T-helper 9 cell (primary cell): ENCODE measurements at places on chromosomes 12 and 14.
A peak's percentile ranks its signal among the peaks of the same experiment; 100 is the strongest.

GRCh38 chr12:115763376-115763775, 514.1 kb downstream of the MED13L start:
- no peak for DNase-seq

GRCh38 chr12:104108755-104109445, 29.1 kb downstream of the NFYB start:
- peak; percentile 77 for DNase-seq

- no peak for DNase-seq
Observed at GRCh38 chr12:4951083-4951482, 41.4 kb downstream of the KCNA1 start.

DNA sequence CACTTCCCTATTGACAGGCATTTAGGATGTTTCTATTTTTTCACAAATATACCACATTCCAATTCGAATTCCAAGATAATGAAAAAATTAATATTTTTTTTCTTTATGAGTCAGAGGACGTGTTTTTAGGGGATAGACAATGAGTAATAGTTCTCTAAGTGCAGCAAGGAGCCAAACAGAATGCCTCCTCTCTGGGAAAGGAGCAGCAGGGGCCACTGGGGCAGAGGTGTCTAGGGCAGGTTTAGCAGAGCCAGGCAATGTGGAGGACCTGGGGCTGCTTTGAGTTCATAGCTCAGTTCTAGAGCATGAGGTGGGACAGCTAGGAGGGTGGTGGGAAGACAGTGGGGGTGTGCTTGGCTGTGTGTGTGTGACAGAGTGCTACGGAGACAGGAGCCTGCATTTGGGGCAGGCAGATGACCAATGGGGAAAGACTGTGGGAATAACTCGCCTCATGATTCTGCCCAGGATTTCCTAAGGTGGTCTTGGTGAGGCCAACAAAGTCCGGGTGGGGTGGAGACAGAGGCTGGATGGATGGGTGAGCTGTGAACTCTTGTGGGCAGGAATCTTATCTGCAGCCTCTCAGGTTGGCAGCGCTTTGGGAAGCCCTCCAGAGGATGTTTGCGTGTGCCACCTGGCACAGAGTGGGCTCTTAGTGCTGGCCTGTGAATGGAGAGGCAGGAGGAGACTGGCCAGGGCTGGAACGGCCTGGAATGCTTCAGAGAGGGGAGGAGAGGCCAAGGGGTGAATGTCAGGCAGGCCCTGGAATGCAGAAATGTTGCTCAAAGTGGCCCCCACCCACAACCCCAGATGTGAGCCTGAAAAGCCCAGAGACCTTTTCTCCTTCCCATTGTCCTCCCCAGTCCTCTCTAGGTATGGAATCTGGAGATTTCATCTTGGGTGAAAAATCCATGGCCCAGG, 2.4 kb upstream of the KRT7 start:
- no peak for DNase-seq

DNA sequence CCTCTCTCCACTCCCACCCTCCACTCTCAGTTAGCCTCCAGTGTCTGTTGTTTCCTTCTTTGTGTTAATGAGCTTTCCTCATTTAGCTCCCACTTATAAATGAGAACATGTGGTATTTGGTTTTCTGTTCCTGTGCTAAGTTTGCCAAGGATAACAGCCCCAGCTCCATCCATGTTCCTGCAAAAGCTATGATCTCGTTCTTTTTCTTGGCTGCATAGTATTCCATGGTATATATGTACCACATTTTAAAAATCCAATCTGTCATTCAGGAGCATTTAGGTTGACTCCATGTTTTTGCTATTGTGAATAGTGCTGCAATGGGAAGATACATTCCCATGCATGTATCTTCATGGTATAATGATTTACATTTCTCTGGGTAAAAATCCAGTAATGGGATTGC, 2.8 kb upstream of the WASHC4 start:
- no peak for DNase-seq

GRCh38 chr12:101823891-101824290, 6.9 kb downstream of the GNPTAB start:
- peak; percentile 41 for DNase-seq

GRCh38 chr14:71852181-71852580, 80.0 kb upstream of the RGS6 start:
- DNase-seq = no peak

- peak; percentile 12 for DNase-seq
Observed at GRCh38 chr14:97177016-97177415, 379.8 kb downstream of the VRK1 start.

GRCh38 chr12:5509557-5509956, 77.6 kb downstream of the NTF3 start:
- no peak for DNase-seq

- DNase-seq = no peak
Observed at GRCh38 chr12:96260231-96260630, 66.1 kb downstream of the ELK3 start.

- no peak for DNase-seq
Observed at GRCh38 chr12:32734952-32735351, 20.7 kb downstream of the YARS2 start.

- DNase-seq = no peak
Observed at GRCh38 chr14:37437490-37437889, 157.6 kb downstream of the FOXA1 start.

DNA sequence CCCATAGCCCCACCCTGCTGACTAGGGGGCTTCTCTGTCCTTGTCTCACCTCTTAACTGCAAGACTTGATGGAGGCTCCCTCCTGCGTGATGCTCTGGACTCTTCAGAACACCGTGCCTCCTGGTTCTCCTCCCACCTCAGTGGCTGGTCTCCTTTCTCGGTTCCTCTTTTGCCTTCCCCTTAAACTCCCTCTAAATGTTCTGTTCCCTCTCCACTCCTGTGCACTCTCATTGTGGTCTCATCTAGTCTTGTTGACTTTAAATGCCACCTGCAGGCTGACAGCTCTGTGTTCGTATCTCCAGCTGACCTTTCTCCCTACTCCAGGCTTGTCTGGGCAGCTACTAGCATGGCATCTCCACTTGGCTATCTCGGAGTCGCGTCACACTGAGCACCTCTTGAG, 28.3 kb downstream of the DYNC1H1 start:
- DNase-seq = no peak

- DNase-seq = no peak
Observed at GRCh38 chr14:78164226-78164853, 5.8 kb upstream of the NRXN3 start.

DNA sequence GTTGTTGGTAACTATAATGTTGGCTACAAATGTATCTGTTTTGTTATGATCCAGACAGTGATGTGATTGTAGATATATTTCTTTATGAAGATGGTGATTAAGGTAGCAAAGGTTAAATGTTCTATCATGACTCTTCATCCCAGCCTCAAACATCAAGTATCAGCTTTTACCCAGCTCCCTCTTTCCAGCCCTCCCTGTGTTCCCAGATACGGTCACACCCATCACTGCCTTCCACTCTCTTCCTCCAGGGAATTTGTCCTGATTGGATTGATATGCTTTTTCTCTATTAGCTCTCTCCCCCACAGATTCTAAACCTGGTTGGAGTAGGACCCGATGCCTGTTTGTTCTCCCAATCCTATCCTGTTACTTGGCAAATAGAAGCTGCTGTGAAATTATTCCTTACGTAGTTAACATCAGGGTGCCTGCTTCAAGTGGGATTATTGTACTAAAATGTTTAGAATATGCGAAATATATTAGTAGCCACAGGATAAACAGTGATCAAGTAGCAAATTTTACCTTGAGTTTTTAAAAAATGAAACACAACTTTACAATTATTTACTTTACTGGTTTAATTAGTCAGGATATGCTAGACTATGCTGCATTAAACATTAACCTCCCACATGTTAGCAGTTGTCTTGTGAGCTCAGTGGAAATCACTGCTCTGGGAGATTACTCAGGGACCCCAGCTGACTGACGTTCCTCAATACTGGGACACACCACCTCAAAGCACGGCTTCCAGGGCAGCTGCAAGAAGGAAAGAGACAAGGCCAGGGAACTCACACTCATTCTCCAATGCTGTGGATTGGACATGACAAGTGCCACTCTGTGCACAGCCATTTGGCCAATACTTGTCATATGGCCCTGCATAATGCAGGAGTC, 165.3 kb downstream of the ALX1 start:
- DNase-seq = no peak

GRCh38 chr12:4768341-4768740, 48.1 kb downstream of the GALNT8 start:
- DNase-seq = no peak

- no peak for DNase-seq
Observed at GRCh38 chr12:78651755-78652154, 212.8 kb upstream of the SYT1 start.

DNA sequence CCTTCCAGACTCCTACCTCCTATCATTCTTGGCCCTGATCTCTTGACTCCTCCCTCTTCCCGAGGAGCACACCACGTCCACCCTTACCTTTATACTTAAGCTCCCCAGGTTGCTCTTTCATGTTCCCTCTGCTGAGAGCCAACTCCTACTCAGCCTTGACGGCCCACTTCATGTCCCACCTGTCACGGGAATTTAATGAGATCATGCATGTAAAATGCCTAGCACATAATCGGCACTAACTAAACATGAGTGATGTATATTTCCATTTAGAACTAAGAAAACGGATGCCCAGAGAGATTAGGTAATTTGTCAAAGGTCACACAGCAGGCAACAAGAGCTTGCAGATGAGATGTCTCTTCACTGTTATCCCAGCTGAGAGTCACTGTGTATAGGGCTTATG, 45.1 kb downstream of the NOS1 start:
- DNase-seq = no peak
